ENCODE measurements at places on chromosomes 3 and 15.
A peak's percentile ranks its signal among the peaks of the same experiment; 100 is the strongest.

GRCh38 chr3:85303156-85303555 lies 344.4 kb downstream of the CADM2 start:
- no peak for DNase-seq

- no peak for DNase-seq
Observed at GRCh38 chr3:34504775-34505174, 706.3 kb downstream of the PDCD6IP start.

GRCh38 chr3:11764931-11765363 lies 81.7 kb downstream of the TAMM41 start:
- DNase-seq = peak; percentile 31

GRCh38 chr3:169813757-169814517 lies 1.2 kb upstream of the LRRC34 start:
- no peak for DNase-seq

DNA sequence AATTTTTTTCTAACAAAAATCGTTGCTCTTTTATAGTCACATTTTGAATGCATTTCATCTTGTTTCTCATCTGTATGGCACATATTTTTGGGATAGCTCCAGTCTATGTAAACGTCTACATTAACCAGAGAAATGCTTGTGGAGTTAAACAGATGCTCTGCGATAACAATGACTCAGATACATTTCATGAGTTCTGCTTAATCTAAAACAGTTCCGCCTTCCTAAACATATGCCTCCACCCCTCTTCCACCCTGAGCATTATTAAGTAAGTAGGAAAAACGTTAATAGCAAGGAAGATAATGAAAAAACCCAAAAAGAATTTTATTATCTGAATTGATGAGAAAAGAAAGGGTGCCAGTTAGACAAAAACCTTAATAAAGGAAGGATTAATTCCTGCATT lies 396.1 kb downstream of the TUSC7 start:
- DNase-seq = peak; percentile 27

DNA sequence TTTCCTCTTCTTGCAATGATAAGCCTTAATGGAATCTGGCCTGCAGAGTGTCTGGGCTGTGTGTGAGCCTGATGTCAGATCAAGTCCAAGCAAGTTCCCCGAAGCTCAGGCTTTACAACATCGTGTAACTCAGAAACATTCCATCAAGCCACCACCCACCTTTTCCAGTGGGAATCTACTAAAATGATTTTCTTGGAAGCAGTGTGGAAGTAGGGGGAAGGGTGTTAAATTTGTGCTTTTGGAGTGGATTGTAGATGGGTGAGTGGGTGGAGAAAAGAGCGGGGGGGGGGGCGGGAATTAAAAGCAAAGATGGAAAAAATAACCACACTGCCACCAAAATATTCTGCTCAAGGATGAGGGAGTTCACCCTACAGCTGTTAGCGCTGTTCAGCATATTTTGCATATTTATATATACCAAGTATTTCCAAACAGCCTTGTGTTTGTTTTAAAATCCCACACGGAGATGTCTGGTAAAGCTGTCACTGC lies 53.6 kb downstream of the VGLL3 start:
- DNase-seq = peak; percentile 45

All from hepatic stellate cell (primary cell).